Epithelial cell of umbilical artery (primary cell): ENCODE measurements at places on chromosomes 12 and 14. TPM values are rescaled to one million over a fixed set of nuclear protein-coding genes. Genes with fewer than 3 reads are reported as not detected.

ACSS3 gene
- total RNA-seq, result 0.30 and 0.32 TPM in 2 replicates

WNT5B gene
- total RNA-seq, result 0.32 and 0.46 TPM in 2 replicates

SOAT2 gene
- not detected in 2 replicates for total RNA-seq

ART4 gene
- total RNA-seq, result 16.9 and 29.5 TPM in 2 replicates

ANKRD33 gene
- total RNA-seq, result 0.15 and 0.32 TPM in 2 replicates

OASL gene
- total RNA-seq, result 1.9 and 27.4 TPM in 2 replicates

CRADD gene
- 8.5 and 12.3 TPM in 2 replicates for total RNA-seq

KLRG1 gene
- total RNA-seq, result 14.3 and 40.9 TPM in 2 replicates

ESPL1 gene
- 4.9 and 18.1 TPM in 2 replicates for total RNA-seq

RNASE1 gene
- total RNA-seq, result 33.5 and 51.7 TPM in 2 replicates

HSPB8 gene
- under 0.01 and 0.91 TPM in 2 replicates for total RNA-seq

VDR gene
- total RNA-seq, result under 0.01 and 0.30 TPM in 2 replicates

NOS1 gene
- not detected in 2 replicates for total RNA-seq

ADAM20 gene
- 0.32 and 1.1 TPM in 2 replicates for total RNA-seq

GLS2 gene
- not detected in 2 replicates for total RNA-seq

PAH gene
- total RNA-seq, result not detected in 2 replicates

SDSL gene
- 5.8 and 9.7 TPM in 2 replicates for total RNA-seq

SLC7A7 gene
- 10.1 and 23.3 TPM in 2 replicates for total RNA-seq

RNASE13 gene
- total RNA-seq, result not detected in 2 replicates

KRT80 gene
- total RNA-seq, result 11.1 and 11.4 TPM in 2 replicates

CNTN1 gene
- 0.30 and 0.32 TPM in 2 replicates for total RNA-seq

NELL2 gene
- under 0.01 TPM in 1 of 2 replicates, not detected in the other for total RNA-seq

PROX2 gene
- not detected in 2 replicates for total RNA-seq

SEC23A gene
- total RNA-seq, result 295 and 434 TPM in 2 replicates

MIP gene
- total RNA-seq, result not detected in 2 replicates

CCDC175 gene
- not detected in 2 replicates for total RNA-seq

CPNE6 gene
- not detected in 2 replicates for total RNA-seq

MMP19 gene
- 0.30 and 0.32 TPM in 2 replicates for total RNA-seq

NPFF gene
- not detected in 2 replicates for total RNA-seq

SIVA1 gene
- 192 and 218 TPM in 2 replicates for total RNA-seq

ACVRL1 gene
- total RNA-seq, result 1,152 and 1,206 TPM in 2 replicates

CFAP54 gene
- 24.7 and 37.5 TPM in 2 replicates for total RNA-seq

TNFAIP2 gene
- total RNA-seq, result 24.0 and 35.7 TPM in 2 replicates

WASHC4 gene
- 127 and 165 TPM in 2 replicates for total RNA-seq

HHIPL1 gene
- 2.6 and 4.4 TPM in 2 replicates for total RNA-seq

SPIC gene
- not detected in 2 replicates for total RNA-seq

BICDL1 gene
- not detected in 2 replicates for total RNA-seq
